ENCODE measurements at places on chromosomes 1 and 21.

- DNase-seq, result no peak
These were observed 1.8 kb downstream of the MFN2 start for GRCh38 chr1:11982010-11982392.

- DNase-seq, result no peak
These were observed 241.5 kb downstream of the LTN1 start for GRCh38 chr21:28751176-28751575.

- no peak for DNase-seq
These were observed 1.1 kb upstream of the ATP8B2 start for GRCh38 chr1:154324241-154324640.

- DNase-seq, result no peak
These were observed 30.5 kb downstream of the TNFSF18 start for GRCh38 chr1:173020138-173020750.

DNA sequence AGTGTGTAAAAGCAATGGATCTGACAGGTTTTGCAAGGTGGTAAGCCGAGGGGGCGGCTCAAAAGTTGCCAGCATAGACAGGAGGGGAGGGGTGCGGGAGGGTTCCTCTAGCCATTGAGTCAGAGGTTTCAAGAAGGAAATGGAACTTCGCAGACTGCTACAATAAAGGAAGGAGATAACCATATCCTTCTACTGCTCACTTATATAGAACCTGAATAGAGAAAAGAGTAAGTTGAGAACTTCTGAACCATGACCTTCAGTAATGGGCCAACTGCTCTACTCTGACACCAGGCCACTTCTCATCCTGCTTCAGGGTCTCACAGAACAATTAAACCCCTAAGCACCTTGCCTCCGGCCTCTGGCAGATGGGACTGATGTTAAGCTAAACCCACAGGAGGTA is 26.3 kb upstream of the BCAR3 start:
- DNase-seq, result no peak

DNA sequence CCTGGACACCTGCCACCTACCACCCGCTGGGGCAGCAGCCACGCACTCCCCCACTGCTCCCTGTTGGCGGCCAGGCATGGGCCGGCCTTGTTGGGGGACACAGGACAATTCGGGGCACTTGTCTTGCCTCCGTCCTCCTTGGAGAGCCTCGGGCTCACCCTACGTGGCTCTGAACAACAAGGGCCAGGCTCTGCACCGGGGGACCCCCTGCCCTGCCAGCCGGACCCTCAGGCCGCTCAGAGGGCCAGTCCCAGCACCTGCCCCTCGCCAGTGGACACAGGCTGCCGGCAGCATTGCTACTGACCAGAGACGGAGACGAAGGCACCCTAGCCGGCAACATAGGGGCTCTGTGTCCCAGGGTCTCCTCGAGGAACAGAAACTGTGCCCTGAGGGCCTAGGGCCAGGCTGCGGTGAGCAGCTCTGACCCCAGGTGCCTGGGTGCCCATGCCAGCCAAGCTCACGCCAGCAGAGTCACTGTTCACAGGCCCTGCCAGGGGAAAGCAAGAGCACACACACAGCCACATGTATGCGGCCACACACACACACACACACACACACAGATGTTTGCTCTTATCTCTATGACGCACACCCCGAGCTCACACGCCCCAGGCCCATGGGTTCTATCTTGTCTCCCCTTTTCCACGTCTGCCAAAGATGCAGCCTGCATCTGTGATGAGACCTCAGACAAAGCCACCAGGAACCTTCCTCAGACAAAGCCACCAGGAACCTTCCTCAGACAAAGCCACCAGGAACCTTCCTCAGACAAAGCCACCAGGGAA is 45.9 kb downstream of the MORN1 start:
- no peak for DNase-seq

GRCh38 chr1:5526822-5527551 is 465.2 kb downstream of the NPHP4 start:
- DNase-seq, result no peak

DNA sequence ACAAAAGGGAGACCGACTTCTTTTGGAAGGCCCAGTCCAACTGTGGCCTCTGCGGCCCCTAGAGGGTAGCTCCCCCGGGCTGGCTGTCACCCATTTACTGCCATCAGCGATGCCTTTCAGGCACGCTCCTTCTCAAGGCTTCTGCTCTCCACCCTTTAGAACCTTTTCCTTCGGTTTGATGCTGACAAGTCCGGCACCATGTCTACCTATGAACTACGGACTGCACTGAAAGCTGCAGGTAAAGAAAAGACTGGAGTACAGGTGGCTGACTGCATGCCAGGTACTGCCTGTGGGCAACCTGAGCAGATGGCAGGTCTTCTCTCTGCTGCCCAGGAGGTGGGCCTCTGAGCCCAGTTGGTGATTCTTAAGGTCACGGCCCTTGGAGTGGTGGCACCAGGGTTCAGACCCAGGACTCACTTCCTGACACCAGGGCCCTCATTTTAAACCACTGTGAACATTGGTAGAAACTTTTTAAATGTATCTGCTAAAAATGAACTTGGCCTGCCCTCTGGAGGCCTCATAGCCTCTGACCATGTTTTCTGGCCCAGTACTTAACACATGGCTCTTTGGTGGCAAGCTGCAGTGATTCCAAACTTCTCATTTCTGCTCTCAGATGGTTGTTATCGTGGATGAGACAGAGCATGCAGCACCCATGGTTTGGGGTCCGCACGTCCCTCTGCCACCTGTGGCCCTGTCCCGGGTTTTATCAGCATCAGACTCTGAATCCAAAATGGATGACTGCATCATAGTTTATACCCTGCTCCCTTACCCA is 45.7 kb downstream of the CAPN9 start:
- DNase-seq, result peak; percentile 55

GRCh38 chr21:42056468-42056867 is 14.6 kb upstream of the UMODL1 start:
- no peak for DNase-seq

- DNase-seq, result no peak
These were observed 11.4 kb upstream of the SPSB1 start for GRCh38 chr1:9281071-9281827.

- DNase-seq, result no peak
These were observed 499 bp upstream of the CRTC2 start for GRCh38 chr1:153958961-153959260.

DNA sequence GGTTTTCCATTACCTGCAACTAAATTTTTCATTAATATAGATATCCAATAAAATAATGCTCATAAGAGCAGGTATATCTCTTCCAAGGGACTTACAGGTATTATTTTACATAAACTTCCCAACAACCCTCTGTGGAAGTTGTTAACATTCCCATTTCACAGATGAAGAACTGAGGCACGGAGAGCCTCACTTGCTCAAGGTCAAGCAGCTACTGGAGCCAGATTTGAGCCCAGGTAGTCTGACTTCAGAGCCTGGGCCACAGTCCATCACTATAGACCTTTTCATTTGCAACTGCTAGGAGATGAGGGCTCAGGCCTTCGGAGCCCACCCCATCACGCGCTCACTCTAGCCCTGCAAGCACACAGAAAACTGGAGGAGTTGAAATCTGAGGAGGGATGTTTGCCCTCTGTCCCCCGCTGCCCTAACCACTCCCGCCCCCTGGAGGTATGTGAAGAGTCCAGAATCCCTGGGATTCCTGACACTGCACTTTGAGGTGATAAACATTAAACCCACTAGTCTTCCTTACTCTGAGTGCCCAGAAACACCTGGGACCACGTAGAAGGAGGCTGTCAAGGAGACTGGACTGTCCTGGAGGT is 11.7 kb upstream of the ALPL start:
- DNase-seq, result no peak

DNA sequence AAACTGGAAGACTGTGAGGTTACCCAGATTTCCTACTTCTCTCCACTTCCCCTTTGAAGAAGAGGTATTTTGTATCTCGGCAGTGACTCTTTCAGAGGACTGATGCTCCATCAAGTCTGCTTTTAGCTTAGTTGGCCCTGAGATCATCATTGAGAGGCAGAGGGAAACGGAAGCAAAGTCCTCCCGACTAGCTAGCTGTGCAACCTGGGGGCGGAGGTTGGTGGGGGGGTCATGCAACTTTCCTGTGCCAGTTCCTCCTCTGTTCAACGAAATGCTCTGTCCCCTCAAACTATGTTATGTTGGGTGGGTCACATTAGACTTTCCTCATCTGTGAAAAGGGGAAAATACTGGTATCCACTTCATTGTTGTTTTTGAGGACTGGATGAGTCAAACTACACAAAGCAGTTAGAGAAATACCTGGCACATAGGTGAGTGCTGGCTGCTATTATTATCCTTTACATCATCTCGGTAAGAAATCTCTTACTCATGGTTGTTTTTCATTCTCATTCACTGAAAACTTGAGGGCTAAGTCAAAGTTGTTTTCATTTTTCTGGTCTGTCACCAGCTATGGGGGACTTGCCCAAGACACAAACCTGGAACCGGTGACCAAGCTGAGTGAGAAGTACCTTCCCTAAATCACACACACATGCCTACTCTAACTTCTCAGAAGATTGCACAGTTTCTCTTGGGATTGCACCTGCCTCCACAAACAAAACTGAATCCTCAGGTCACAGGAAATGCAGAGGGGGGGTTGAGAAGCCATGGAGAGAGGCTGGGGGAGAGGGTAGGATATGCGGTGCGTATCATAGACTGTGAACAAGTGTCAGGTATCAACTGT is 83.3 kb downstream of the ABCA4 start:
- no peak for DNase-seq

GRCh38 chr21:24076179-24076578 is 1531.1 kb downstream of the MRPL39 start:
- no peak for DNase-seq

- no peak for DNase-seq
These were observed 30.4 kb downstream of the TRIT1 start for GRCh38 chr1:39852876-39853275.

DNA sequence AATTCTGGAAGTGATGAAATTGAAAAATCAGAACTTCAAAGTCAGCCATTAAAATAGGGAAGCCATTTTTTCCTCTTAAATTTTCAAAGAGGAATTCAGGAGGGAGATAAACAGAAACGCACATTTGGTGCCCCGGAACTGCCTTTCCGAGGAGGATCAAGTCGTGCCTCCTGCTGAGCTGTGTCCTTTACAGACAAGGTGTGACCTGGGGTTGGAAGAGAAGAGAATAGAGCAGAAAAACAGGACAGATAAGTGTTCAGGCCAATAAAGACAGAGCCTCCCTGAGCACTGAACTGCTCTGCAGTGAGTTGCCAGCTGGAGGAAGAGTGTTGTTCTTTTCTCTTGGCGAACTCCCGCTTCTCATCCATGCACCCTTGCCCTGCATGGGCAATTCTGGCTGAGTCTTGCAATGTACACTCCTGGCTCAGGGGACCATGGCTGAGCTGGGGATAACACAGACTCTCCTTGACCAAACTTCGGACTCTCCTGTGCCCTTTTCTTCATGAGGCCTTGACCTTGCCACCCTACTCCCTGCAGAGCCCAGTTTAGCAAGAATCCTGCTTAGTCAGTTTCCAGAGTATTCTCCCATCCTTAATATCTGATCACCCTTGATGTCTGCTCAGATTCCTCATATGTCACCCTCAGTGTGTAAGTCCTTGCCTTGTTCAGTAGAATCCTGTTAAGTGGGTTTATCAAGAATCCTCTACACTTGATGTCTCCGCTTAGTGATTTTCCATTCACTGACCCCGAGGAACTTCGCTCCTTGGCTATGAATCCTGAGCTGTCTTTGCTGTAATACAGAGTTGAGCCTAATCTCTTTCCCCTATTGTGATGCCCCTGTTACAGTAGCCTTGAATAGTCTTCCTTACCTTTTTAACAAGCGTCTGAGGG is 1.3 kb upstream of the MTARC1 start:
- no peak for DNase-seq

- no peak for DNase-seq
These were observed 44.1 kb upstream of the KCNQ4 start for GRCh38 chr1:40739455-40740008.

DNA sequence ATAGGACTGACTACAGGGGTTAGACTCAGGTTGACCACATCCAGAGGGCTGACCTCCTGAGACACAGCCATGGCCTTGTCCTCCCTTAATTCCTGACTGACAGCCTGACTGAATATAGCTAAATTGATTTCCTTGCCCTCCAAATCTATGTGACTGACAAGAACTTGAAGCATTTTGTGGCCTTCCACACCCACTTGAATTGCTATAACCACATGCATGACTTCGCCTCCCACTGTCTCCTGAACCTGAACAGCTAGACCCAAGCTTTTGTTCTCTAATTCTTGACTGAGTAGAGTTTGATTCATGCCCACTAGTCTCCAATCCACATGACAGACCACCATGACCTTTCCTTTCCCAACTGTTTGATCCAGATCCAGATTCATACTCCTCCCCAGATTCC is 3.1 kb downstream of the FLG2 start:
- no peak for DNase-seq

- no peak for DNase-seq
These were observed 15.4 kb upstream of the OTUD3 start for GRCh38 chr1:19866758-19867157.

GRCh38 chr1:48026701-48027532 is 29.7 kb upstream of the TRABD2B start:
- DNase-seq, result no peak

DNA sequence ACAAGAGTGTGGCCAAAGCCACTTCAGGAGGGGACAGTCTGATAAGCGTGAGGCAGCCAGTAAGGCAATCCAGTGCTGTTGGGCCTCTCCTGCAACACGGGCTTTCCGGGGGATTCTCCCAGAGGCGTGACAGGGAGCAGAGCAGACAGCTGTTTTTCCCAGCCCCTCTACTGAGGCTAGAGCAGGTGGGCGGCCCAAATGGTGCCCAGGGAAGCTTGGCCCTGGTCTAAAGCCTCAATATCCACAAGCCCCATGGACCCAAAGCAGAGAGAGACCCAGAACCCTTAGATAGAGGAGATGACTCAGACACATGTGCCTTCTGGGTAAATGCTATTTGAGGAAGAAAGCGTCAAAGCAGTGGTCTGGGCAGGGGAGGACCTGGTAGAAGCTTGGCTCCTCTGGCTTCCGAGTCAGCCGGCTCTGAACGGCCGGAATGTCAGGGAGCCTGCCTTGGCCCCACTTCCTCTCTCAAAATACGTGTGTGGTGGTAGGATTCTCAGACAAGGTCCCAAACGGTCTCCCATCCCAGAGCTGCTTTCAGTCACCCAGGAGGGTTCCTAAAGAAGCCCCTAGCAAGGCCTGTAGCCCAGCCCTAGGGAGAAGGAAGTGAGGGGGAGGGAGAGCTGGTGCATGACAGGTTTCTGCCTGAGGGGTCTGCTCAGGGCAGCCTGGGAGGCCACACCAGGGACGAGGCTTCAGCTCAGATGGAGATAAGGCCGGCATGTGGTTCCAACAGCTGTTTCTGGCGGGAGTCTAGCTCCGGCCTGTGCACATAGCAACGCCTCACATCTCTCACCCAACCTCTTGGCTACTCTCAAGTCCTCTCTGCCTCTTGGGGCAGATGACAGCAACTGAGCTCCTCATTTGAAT is 28.8 kb downstream of the PIK3C2B start:
- DNase-seq, result no peak

DNA sequence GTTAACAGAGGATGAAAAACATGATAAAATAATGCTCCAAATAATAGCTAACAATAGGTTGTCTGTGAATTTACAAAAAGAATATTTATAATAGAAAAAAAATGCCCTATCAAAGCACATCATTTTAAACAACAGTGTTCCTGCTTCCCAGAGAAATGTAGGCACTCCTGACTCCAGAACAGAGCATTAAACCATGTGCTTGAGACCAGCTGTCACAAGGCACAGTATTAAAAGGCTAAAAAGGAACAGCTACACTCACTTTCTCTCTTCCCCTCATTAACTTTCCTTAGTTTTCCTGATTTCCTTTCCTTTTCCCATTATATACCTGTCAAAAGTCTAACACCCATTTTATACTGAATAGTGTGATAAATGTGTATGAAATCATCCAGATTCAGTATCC is 10.9 kb downstream of the VAV3 start:
- no peak for DNase-seq

GRCh38 chr1:107843989-107844388 is 121.0 kb downstream of the VAV3 start:
- no peak for DNase-seq
